ENCODE measurements at places on chromosomes 3 and 15.

DNA sequence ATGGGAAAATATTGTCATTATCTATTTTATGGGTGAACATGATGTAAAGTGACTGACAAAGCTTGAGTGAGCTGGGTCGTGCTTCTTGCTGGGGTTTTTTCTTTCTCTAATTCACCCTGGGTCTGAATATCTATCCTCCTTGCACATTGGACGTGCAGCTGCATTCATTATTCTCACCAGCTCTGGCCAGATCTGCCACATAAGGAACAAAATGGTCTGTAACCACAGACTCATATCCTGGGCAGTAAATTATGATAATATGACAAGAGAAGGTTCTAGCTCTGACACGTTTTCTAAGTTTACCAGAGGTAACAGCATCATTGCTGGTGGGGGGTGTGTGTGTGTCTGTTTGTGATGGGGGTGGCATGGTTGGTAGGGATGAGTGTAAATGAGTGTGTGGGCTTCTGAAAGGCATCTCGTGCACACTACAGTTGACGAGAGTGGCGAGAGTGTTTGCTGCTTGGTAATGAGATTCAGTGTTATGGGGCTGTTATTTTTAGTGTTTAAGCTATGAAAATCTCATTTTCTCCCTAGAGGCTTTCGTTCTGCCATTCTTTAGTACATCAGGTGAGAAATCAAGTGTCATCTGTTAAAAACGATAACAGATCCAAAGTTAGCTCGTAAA lies 418.4 kb downstream of the PDCD6IP start:
- DNase-seq, result no peak

GRCh38 chr3:42936157-42936981 lies 30.4 kb downstream of the ZNF662 start:
- DNase-seq, result no peak

GRCh38 chr15:87874896-87875711 lies 381.4 kb downstream of the NTRK3 start:
- DNase-seq, result no peak

- DNase-seq, result no peak
These were observed 58.2 kb downstream of the TRPM7 start for GRCh38 chr15:50628421-50628820.

GRCh38 chr3:69058180-69058946 lies 6.2 kb upstream of the TMF1 start:
- no peak for DNase-seq

DNA sequence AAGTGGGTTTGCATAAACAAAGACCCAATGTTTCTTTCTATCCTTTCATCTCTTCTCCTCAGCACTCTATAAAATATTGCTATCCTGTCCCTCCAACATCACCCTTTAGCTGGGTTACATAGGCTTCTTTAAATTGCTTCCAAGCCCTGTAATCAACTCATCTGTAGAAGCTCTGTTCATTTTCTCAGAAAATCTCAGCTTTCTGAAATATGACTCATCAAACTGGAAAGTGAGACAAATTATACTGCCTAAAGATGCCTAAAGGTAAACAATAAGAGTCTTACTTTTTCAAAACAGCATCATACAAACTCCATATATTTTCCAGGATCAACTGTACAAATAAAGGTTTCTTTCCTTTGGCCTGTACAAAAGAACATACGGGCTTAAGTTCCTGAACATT lies 33.8 kb downstream of the EFL1 start:
- DNase-seq, result no peak

DNA sequence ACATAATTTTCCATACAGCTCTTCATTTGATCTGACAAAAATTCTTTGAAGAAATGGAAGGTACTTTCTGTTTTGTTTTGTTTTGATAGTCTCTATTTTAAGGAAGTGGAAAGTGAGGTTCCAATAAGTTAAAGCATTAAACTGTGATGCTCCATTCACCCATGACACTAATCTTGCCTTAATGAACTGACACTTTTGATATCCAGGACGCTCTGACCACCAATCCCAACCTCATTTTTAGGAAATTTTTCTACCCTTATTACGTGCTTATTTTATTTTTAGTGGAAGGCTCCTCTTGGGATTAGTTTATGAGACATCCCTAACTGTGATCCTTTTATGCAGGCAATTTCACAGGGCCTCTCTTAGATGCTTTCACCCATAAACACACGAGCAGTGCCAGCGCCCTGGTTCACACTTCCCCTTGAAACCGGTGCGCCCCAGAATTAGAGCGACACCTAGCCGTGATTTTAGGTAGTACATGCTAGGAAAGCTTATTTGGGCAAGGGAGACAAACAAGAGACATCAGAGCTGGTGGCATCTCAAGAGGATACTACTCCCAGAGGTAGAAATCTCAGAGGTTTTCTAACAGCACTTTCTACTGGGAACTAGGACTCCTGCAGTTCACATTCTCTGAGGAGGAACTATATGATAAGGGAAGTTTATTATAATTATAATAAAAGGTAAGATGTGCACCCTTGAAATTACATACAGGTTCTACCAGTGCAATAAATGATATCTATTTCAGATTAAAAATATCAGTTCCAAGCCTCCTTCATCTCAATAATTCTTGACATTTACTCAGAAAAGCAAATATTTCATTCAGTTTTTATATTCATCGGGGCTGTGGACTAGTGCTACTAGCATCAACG lies 173.9 kb downstream of the SLC9A9 start:
- DNase-seq, result peak; percentile 85

- DNase-seq, result no peak
These were observed 22.9 kb downstream of the SECISBP2L start for GRCh38 chr15:49023354-49023753.

- DNase-seq, result peak; percentile 75
These were observed 46.3 kb downstream of the ZBTB20 start for GRCh38 chr3:115100806-115101205.

DNA sequence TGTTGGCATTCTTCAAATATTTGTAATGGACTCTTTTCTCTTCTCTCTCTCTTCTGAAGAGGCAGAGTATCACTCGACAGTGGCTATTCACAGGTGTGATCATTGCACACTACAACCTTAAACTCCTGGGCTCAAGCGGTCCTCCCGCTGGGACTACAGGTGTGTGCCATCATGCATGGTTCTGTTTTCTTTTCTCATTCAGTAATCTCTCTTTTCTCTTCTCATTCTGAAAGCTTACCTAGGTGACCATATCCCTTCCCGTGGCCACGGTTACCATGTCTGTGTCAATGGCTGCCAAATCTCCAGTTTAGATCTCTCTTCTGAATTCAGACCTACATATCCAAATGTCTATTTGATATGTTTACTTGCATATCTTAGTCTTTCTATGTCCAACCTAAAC lies 96.3 kb downstream of the SOX2 start:
- DNase-seq, result peak; percentile 98

GRCh38 chr15:82158811-82159210 lies 103.7 kb downstream of the EFL1 start:
- no peak for DNase-seq

DNA sequence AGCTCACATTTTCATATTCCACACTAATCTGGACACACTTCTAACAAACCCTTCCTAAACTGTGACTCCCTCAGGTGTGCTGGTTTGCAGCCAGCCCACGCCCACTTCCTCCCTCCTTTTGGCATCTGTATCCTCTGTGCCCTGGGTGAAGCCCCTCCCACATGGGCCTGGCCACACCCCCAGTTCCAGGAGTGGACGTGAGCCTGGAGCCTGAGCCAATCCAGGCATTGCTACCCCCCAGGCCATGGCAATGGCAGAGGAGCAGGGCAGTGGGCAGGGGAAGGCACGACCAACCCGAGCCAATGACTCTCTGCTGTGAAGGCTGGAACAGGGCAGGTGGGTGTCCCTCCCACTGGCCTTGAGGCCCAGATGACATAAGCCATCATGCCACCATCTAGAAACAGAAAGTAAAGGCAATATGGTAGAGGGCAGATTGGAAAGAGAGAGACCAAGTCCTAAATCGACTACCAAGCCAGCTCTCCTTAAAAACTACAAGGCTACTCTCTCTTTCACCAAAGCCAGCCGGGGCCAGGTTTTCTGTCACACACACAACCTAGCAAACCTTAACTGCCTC lies 18.6 kb downstream of the FAM174B start:
- peak; percentile 62 for DNase-seq

DNA sequence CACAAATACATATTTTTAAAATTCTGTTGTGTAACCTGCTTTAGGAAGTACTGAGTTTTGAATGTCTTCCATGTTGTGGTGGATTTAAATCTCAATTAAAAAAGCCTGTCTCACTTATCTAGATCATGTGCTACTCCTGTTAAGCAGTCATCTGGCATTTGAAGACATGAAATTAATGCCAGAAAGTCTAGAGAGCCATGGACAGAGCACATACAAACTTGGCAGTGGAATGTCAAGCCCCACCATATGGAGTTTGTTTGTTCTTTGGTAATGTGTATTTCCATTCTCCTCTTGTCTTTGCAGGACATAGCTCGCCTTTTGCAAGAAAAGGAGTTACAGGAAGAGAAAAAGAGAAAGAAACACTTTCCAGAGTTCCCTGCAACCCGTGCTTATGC lies 39.3 kb upstream of the UTS2B start:
- DNase-seq, result no peak

DNA sequence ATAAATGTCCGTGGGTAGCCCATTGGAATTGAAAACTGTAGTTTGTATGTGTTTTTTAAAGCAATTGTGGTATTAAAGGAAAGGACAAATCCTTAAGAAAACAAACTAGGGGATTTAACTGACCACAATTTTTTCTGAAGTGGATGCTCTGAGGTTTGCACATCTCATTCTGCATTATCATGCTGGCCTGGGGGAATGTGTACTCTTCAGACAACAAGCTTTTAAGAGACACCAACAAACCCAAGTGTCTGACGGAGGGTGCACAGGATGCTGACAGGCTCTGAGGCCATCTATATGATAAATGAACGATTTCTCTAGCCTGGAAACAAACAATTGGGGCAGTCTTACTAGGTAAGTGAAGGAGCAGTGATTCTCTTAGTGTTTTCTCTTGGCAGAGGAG lies 9.1 kb downstream of the LINS1 start:
- no peak for DNase-seq

DNA sequence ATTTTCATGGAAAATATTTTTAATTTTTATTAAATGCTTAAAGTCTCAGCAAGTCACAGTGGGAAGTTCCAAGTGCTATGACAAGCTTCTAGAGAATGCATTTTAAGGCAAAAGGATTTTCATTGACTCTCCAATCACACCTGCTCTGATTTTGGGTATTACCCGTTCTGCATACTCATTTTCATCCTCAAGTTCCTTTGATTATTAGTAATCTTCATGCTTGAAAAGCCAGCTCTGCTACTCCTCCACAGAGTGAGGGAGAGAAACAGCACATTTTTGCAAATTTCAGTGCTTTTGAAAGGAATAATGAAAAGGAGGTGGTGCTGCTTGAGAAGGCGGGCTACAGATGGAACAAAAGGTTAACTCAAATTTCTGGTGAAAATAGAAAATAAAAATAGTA lies 450.7 kb downstream of the NSUN3 start:
- no peak for DNase-seq

GRCh38 chr15:63933522-63933921 lies 99.8 kb upstream of the HERC1 start:
- DNase-seq, result no peak

DNA sequence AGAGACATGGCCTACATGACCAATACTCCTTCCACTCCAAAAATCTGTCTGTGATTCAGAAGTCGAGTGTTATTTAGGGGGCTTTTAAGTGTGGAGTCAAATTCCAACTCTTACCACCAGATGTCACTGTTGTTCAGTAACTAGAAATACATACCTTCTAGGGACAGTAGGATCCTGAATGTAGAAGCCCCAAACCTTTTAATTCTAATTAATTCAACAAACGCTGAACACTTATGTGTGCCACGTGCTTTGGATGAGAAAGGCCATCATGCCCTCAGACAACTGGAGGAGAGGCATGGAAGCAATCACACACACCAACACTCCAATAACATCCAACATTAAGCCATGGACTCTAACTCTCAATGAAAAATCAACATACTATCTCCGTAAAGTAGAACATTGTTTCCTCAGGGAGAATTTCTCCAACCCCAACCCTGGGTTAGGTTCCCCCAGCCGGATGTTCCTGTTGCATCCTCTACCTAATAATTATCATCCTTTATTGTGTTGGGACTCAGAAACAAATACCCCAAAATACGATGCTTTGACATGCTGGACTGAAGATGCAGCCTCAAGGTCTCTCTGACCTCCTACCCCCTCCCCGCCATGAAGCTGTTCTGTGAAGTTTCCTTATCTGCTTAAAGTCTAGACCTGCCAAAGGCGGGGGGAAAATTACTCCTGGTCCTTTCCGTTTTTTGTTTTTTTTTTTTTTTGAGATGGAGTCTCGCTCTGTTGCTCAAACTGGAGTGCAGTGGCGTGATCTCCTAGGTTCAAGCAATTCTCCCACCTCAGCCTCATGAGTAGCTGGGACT lies 8.0 kb upstream of the CCDC13 start:
- peak; percentile 42 for DNase-seq

DNA sequence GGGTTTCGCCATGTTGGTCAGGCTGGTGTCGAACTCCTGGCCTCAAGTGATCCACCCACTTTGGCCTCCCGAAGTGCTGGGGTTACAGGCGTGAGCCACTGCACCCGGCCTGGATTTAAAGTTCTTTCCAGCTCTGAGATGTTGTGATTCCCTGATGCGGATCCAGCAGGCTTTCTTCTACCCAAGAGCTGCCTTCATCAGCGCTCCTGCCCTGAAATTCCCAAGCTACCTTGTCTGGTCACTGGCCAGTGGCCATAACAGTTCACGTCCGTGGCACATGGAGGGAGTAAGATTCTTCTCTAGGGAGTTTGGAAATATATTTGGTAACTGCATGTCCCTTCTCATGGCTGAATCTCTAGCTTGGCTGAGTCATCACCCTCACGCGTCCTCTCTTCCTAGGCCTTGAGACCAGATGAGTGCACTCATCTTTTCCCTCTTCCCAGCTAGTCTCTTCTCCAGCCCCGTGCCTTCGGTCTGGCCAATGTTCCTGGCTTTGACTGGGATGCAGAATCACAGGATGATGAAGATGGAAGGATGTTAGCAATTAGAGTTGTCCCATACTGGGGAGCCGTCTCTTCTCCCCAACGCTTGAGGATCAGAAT lies 29.8 kb upstream of the APOD start:
- no peak for DNase-seq

DNA sequence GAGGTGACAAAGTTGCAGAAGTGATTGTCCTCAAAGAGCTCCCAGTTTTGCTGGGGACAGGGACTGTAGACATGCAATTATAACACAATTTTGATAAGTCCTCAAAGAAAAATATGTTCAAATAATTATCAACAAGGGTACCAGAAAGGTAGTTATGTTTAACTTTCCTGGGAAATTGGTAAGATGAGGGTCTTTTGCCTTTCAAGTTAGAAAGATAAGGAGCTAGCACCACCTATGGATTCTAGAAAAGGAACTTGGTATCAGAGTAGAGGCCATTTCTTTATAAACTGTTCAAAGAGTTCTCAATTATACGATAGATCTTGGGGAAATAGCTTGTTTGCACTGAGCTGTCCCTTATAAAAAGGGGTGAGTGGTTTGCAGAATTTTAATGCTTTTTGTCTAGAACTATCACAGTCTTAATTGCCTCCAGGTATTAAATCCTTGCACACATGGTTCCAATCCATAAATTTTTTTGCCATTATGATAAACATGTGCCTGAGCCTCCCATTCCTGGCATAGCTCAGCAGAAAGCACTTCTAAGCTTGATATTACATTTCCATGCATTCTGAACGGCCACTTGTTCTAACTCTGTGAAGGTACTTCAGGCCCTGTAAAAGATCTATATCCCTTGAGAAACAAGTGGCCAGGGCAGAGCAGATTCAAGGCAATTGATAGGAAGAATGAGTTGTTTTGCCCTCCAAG lies 247.5 kb upstream of the LRIG1 start:
- no peak for DNase-seq

GRCh38 chr3:21705769-21706168 lies 45.2 kb downstream of the ZNF385D start:
- DNase-seq, result no peak

GRCh38 chr3:34934660-34935059 lies 704.7 kb upstream of the ARPP21 start:
- no peak for DNase-seq

- DNase-seq, result peak; percentile 65
These were observed 99.6 kb downstream of the TMCC1 start for GRCh38 chr3:129793942-129794310.
